ENCODE measurements at places on chromosomes 12 and 14.

DNA sequence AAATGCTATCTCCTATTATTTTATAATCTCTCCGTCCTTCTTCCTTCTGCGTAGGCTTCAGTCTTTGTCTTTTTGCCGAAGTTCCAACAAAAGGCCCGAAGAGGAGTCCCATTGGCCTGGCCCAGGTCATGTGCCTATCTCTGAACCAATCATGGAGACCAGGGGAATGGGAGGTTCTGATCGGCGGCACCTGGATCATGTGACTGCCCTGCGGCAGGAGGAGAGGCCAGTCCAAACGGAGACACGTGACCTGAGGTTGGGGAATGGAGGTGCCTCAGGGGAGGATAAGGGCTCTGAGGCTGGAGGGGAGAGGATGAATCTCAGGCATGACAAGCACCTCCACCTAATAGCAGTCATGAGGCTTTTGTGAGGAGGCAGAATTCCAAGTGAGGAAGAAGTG lies 86.0 kb downstream of the AACS start:
- DNase-seq, result no peak

DNA sequence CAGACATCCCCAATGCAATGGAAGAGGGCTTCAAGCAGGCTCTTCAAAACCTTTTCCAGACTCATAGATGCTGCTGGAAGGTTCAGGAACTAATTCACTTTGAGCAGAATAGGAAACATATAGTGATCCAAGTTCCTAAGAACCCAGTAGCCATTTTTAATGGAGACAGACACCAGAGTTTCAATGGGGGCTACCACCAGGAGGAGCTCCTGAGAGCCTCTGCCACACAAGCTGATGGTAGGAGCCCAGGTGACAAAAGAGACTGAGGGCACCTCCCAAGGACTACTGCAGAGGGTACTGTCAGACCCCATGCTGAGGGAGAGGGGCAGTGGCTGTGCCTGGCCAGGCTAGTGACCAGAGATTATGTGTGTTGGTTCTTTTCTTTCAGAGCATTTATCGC lies 45.9 kb downstream of the IFNG start:
- DNase-seq, result no peak

GRCh38 chr12:112907415-112908157 lies 824 bp downstream of the OAS1 start:
- DNase-seq, result no peak

DNA sequence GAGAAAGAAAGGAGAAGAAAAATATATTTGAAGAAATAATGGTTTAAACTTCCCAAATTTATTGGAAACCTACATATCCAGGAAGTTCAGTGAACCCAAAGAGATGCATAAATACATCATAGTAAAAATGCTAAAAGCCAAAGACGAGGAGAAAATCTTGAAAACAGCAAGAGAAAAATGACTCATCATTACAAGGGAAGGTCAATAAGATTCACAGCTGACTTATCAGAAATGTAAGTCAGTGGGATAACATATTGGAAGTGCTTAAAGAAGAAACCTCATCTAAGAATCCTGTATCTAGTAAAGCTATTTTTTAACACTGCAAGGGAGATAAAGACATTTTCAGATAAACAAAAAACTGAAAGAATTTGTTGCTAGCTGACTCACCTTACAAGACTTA lies 19.9 kb downstream of the RIC8B start:
- no peak for DNase-seq

- no peak for DNase-seq
Measured at GRCh38 chr12:6925540-6926279, 2.0 kb upstream of the ATN1 start.

DNA sequence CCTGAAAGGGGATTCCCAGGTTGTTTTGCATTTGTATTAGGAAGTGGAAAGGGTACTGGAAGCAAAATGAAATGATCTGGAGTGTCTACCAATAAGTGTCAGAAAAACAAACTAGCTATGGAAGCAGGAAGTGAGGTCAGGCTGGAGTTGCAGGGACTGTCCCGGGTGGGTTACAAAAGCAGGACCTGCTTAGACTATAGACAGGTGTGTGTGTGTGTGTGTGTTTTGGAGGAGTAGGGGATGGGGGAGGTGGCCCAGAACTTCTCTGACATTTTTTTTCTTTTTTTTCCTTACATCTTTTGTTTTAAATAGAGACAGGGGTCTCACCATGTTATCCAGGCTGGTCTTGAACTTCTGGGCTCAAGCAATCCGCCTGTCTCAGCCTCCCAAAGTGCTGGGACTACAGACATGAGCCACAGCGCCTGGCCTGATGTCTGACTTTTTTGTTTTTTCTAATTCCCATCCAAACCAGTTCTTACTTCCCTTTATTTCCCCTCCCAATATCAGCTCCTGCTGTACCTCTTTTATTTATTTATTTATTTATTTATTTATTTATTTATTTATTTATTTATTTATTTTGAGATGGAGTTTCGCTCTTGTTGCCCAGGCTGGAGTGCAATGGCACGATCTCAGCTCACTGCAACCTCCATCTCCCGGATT lies 512 bp upstream of the RND1 start:
- no peak for DNase-seq

DNA sequence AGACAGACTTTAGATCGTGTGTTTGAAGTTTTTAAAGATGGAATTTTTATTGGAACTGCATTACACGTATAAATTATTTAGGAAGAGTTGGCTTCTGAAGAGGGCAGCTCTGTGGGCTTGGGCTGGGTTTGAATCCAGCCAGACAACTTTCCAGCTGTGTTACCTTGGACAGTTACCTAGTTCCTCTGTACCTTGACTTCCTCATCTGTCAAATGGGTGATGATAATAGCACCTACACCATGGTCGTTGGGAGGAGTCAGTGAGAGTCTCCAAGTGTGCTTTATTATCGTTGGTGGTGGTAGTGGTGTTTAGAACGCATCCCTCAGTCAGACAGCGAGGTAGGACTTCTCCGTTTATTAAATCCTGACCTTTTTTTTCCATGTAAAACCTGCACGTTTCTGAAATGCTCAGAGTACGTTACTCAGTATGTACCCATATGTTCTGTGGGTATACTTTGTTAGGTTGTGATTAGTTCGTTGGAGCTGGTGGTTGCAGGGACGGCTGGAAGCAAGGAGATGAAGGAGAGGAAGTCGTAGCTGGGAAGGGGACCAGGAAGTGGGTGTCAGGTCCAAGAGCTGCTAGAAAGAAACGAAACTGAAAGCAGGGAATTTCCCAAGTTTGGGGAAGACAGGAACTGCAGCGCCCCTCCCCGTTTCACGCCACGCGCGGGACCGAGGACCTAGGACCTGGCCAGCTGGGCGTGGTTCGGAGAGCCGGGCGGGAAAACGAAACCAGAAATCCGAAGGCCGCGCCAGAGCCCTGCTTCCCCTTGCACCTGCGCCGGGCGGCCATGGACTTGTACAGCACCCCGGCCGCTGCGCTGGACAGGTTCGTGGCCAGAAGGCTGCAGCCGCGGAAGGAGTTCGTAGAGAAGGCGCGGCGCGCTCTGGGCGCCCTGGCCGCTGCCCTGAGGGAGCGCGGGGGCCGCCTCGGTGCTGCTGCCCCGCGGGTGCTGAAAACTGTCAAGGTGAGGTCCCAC lies at the start of gene OAS3:
TSS of gene OAS3 (plus strand) at position 734 of the 979 bp plus-strand sequence. CDS start at position 791, 57 bp downstream.
- peak; percentile 77 for DNase-seq

- DNase-seq, result no peak
Measured at GRCh38 chr12:124898923-124899294, 15.5 kb downstream of the UBC start.

DNA sequence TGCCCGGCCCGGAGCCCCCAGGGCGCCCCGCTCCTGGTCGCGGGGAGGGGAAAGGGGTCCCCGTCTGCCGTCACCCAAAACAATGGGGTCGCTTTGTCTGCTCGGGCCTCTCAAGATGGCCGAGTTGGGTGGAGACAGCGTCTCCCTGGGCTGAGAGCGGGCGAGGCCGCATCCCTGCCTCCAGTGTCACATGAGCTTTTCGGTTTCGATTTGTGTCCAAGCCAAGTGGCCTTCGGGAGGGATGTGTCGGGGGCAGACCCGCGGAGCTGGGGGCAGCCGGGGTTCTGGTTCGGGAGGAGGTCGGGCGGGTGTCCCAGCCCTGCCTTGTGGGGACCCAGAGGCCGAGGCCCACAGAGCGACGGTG lies 790 bp downstream of the DYNC1H1 start:
- peak; percentile 28 for DNase-seq

DNA sequence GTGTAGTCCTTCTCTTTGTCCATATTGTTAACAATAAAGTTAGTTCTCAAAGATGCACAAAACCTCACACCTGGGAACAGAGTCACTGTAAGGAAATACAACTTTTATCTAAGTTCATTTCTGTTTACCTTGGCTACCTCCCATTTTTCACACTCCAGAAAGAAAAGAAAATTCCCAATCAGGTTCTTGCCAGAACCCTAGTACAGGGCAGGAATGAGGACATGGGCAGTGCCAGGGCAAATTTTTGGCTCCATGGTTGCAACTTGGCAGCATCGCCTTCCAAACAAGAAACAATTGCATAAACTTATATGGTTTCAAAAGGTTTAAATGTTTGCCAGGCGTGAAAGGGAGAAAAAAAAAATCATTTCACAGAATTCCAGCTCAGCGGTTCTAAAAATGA lies 296.3 kb upstream of the PRKD1 start:
- no peak for DNase-seq

GRCh38 chr14:104898195-104898558 lies 26.5 kb upstream of the PLD4 start:
- no peak for DNase-seq

DNA sequence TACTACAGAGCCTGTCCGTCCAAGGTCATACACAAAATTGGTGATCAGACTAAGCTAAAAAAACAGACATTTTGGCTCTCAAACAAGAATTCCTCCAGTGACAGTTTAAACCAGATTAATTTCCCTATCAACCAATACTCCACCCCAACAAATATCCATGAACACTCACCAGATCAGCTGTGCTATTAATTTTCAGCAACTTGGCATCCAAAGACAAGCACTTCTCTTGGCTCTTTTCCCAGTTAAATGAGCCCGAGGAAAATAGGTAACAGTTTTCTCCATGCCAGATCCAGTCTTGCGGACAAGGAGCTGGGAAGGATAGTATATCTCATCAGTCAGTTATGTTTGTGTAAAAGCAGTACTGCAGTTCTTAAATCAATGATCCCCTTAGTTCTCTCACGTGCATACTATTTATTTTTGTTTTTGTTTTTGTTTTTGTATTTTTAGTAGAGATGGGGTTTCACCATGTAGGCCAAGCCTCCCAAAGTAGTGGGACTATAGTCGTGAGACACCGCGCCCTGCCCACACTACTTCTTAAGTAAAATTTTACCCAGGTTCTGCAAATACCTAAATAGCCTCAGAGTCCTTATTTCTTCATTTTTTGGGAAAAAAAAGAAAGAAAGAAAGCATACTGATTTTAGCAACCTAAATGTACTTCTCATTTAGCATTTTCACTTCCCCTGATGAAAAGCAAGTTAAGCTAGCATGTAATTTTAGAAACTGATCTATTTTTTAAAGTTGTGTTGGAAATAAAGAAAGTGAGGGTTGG lies 11.1 kb downstream of the OLR1 start:
- no peak for DNase-seq

- DNase-seq, result no peak
Measured at GRCh38 chr12:63997198-63997597, 152.7 kb downstream of the SRGAP1 start.

DNA sequence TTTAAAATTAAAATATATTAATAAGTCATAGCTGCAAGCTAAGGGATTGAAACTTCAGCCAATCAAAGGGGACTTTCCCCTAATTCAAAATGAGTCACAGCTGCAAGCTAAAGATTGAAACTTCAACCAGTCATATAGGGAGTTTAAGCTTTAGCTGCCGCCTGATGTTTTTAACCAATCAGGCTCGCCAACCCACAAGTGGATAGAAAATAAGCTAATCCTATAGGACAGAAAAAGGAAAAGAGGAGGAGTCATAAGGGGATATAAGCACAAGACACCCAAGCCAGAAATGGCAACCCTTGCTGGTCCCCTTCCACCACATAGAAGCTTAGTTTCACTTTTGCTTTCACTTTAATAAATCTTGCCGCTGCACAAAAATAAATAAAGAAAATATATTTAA lies 1154.6 kb downstream of the GALC start:
- DNase-seq, result no peak

GRCh38 chr12:128829861-128830504 lies 6.2 kb upstream of the SLC15A4 start:
- DNase-seq, result no peak

DNA sequence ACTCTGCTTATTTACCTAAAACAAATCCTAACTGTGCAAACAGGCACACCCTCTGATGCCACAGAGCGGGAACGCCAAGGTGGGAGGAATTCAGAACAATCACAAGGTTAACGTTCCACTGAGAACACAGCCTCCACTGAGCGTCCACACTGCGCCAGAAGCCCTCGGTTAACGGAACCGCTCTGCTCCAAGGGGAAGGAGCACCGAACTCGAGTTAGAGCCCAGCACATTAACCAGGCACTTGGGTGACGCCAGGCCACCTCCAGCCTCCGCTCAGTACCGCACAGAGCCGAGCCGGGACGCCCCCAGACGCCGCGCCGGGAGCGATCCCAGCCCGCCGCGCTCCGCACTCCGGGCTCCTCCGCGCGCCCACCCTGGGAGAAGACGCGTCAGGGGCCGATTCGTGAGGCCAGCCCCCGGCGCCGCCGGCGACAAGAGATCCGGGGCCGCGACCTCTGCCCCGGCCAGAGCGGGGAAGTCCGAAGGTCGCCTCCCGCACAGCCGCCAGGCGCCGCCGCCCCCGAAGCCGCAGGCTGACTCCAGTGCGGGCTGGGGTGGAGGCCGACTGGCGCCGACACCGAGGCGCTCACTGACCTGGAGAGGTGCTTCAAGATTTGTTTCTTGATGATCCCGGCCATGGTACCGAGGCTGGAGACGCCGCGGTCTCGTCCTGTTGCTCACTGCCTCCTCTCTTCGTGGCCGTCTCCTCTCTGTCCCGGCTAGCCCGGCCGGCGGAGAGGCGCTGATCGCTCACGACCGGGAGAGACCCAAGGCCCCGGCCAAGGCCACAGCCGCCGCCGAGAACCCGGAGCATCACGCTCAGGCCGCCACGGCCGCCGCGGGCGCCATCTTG lies 450 bp downstream of the BLTP3B start:
- DNase-seq, result no peak

- DNase-seq, result no peak
Measured at GRCh38 chr12:18419311-18419710, 158.0 kb downstream of the PIK3C2G start.

DNA sequence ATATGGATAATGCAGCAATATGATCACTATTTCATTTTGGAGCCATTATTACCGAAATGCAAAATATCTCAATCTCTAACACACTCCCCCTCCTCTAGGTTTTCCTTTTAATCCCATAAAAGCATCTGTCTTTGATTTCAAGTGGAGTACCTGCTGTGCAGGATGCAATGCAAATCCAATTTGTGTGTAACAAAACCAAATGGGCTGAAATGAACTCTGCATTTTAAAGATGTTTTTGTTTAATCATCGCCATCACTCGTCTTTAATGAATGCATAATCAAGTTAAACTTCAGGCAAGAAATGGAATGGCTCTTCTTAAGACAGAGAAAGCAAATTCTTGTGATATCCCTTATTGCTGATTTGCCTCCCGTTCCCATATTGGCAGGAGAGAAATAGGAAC lies 114.3 kb downstream of the SLC15A5 start:
- no peak for DNase-seq

- no peak for DNase-seq
Measured at GRCh38 chr14:99143126-99143525, 128.9 kb downstream of the BCL11B start.

All from stimulated activated naive CD4-positive, alpha-beta T cell (primary cell).